ENCODE measurements at places on chromosomes 11 and 22. TPM values are rescaled to one million over a fixed set of nuclear protein-coding genes. Genes with fewer than 3 reads are reported as not detected.
A peak's percentile ranks its signal among the peaks of the same experiment; 100 is the strongest.

The BCO2 gene
- polyA plus RNA-seq = 5.4 TPM

The HSPB2 gene
- polyA plus RNA-seq = not detected

The FOLR3 gene
- polyA plus RNA-seq = 0.12 TPM

The IGSF9B gene
- polyA plus RNA-seq = 1.4 TPM

GRCh38 chr11:31096191-31096805, 273.2 kb downstream of the DCDC1 start:
- DNase-seq = no peak

DNA sequence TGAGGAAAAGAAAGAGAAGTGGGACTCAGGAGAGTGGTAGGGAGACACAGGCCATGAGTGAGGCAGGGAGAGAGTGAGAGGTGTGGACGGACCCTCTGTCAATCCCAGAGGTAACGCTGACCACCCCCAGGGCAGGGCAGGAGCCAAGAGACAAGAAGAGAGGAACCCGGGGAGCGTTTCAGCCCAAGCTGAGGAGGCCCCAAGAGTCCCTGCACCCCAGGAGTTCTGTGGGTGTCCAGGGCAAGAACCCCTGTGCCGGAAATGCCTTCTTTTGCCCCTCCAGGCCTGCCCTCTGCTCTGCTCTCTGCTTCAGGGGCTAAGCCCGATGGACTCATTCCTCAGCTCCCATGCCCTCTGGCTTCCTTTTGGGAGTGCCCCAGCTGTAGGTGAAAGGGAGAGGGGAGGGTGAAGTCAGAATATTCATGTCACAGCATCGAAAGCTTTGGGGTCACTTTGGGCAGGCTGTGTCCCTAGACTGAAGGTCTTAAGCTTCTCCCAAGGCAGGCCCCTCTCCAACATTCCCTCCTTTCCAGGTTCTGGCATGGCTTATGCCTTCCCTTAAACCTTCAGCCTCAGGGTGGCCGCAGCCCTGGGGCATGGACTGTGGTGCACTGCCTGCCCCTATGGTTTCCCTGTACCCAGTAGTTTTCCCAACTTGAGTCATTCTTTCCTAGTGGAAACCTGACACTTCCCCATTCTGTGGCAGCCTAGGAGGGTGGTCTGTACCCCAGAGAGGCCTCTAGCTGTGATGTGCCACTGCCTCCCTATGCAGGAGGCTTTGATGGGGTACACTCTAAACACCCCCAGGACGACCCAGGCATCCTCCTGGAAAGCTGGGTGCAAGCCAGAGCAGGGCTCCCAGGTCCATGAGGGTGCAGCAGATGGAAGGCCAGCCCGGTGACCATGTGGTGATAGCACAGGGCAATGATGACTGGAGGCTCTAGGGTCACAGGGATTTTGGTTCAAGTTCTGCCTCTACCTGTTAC, 27.1 kb downstream of the MYEOV start:
- no peak for DNase-seq

DNA sequence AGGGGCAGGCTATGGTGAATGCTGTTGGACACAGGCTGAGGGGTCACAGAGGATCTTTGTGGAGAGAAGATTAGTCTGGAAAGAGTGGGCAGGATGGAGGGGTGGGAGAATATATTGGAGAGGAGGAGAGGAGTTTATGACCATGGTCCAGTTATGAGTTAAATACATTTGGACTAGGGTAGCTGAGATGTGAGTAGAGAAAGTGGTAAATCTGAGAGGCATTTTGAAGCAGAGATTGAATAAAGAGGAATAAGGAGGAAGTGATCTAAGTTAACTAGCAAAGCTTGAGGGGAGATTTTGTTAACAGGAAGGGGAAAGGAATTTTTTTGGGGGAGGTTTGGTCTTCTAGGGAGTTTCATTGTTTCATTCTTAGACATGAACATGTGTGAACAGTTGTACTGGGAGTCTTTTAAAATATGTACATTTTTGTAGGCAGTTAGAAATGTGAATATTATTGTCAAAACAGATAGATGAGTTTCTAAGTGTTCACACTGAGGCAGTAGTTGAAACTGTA, 43.1 kb upstream of the EED start:
- DNase-seq = no peak

- DNase-seq = no peak
Measured at GRCh38 chr11:31045335-31045734, 324.2 kb downstream of the DCDC1 start.

DNA sequence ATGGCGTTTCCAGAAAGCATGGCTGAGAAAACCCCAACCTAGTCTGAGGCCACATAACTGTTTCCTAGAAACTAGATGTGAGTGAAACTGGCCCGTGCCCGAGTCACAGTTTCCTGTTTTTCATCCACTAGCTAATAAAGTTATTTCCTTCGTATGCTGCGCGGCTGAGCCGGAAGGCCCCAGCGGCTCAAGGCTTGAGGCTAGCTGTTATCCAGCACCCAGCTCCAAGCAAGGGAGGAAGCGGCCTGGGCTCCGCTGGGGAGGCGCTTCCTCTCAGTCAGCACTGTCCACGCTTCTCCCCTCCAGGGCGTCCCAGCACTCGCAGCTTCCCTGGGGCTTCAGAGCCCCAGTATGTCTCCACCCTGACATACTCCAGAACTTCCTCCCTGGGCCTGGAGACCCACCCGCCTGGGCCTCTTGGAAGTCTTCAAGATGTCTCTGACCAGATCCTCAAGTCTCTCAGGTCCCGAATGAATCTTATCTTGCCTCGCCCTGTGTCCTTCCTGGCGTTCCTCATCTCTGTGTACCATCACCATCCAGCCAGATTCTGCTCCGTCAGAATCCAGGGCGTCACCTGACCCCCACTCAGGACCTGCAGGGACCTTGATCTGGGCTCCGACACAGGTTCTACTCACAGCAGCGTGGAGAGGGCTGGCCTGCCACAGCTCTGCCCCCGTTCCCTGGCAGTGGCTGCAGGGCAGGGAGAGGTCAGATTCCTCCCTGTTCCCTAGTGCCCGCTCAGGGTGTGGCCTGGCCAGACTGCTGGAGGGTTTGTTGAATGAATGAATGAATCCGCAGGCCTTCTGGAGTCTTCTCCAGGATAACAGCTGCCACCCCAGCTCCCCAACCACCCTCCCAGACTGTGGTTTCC, 81.9 kb downstream of the LRRC32 start:
- DNase-seq = no peak

DNA sequence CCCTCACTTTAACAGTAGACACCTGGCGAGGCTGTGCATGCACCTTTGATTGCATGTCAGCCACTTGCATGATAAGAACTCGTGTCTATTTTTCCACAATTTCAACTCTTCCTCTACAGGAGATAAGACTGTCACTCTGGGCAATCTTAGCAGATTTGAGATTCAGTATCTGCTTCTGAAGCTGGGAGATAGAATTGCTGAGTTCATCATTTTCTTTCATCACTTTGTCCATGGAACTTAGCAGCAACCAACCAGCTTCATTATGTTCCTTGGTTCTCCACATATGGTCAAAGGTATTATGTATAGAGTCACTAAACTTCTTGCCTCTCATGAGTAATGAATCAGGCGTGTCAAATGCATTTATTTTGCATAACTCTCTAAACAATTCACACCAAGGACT, 17.1 kb downstream of the MTNR1B start:
- DNase-seq = no peak

GRCh38 chr11:128379587-128380580, 207.5 kb downstream of the ETS1 start:
- DNase-seq = no peak

- no peak for DNase-seq
Measured at GRCh38 chr11:72984453-72985077, 157.6 kb downstream of the FCHSD2 start.

DNA sequence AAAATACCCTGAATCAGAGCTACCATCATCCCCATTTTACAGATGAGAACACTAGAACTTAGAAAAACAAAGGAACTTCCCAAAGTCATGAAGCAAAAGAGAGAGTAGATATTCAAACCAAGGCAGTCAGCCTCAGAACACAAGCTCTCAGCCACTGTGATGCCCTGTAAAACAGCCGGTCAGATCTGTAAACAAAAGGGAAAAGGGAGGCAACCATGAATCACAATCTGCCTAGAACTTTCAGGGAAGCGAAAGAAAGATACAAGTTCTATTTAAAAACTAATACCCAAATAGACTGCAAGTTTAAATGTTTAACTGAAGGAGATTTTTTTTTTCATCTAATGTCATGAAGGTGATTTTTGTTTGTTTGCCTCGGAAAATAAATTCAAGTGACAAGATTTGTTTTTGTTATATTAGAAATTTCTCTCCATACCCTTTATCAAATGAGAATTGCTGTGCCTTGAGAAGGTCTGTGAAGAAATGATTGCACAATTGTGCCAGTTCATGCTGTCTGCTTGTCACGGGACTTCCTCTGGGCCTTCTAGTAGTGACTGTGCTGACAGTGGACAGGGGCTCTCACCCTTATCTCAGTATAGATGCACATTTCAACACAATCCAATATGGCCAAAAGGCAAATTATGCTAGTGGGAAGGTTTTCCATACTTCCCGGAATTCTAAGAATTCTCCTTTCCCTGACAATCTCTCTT, 11.7 kb downstream of the SAA1 start:
- DNase-seq = no peak

GRCh38 chr22:44955102-44955501, 54.7 kb downstream of the PHF21B start:
- DNase-seq = no peak

- no peak for DNase-seq
Measured at GRCh38 chr22:45777852-45778375, 106.3 kb downstream of the ATXN10 start.

- DNase-seq = no peak
Measured at GRCh38 chr11:63845303-63845702, 6.4 kb downstream of the MARK2 start.

DNA sequence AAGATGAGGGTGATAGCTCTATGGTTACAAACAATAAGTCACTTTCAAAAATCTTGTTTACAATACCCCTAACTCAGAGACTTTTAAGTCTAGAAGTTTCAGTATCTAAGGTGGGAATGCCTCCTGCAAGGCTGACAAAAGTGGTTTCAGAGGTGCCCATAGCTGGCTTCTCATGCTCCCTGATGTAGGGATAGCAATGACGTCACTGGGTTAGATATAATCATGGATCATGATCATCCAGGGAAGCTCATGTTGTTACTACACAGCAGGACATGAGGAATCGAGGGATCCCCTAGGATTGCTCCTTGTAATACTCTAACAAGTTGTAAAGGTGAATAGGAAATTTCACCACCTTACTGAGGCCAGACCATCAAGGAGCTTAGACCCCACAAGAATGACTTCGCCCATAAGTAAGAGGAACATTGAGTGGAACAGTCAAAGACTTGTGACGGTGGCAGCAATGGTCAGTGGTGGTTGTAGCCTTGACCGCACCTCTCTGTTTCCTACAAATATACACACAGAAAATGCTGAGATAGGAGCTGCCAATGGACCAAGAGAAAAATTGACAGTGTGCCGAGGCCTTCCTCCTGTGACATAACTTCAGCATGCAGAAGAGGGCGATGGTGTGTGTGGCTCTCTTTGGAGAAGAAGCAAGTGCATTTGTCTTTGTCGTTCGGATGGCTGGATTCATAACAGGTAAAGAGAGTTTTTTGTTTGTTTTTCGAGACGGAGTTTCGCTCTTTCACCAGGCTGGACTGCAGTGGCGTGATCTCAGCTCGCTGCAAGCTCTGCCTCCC, 15.6 kb downstream of the APOL4 start:
- no peak for DNase-seq

DNA sequence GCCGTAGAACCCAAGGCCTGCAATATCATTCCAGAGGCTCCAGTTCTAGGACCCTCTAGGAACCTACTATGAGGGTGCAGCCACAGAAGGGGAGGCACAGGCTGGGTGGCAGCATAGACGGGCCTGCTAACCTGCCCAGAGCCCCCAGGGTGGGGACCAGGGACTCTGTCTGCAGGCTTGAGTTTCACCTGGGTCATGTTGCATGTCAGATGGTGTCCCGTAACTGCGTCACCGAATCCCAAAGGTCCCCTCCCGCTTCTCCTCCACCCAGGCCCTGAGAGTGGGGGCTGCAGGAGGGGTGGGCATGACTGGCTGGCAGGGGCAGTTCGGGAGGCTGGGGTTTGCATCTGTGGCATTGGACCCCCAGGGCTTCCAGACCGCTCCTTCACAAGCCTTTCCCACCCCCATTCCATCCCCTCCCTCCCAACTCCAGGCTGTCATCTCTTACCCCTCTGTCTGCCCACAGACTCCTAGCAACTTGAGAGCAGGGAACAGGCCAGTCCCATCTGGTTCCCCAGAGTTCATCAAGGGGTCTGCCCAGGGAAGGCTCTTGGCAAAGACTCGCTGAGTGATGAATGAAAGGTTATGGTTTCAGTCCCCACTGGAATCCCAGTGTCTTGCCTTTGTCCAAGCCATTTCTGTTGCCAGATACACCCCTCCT, 16.3 kb downstream of the MYO7A start:
- no peak for DNase-seq

- DNase-seq = no peak
Measured at GRCh38 chr11:1603629-1604028, 4.6 kb downstream of the KRTAP5-3 start.

GRCh38 chr11:86636275-86636674, 36.1 kb downstream of the ME3 start:
- DNase-seq = no peak

DNA sequence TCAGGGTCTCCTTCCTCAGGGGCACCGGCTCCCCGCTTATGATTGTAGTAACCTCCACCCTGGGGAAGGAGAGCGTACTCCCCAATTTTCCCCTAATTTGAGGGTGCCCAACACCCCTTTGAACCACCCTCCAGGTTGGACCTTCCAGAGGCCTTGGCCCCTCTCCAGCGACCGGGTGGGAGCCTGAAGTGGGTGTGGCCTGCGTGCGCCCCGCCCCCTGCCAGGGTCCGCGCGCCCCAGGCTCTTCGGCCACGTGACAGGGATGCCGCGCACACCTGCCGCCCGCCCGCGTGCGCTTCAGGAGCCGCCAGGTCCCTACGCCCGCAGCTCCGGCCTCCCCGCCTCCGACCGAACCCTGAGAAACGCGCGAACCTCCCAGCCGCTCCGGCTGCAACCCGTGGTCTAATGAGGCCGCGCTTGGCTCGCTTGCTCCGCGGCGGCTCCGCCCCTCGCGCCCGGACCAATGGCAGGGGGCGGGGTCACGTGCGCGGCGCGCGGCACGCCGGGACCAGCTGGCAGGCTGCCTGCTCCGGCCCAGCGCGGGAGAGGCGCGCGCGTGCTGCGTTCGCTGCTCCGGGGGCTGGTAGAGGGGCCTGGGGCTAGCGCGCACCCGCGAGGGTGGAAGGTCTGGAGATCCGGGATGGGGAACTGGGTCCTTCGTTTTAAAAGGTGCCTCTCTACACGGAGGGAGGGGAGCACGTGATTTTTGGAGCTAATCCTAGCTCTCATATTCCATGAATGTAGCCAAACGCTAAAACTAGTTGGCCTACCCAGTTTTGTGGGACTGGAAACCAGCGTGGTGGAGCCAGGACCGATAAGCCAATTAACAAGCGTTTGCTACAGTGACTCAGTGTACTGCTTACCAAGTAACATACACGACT, at the start of gene FOXRED2:
TSS of gene FOXRED2 (minus strand) at position 404 of the 881 bp plus-strand sequence. CDS start 618 bp downstream, outside the sequence.
- peak; percentile 95 for DNase-seq

GRCh38 chr11:18091731-18092130, 14.2 kb downstream of the SAAL1 start:
- DNase-seq = no peak

- no peak for DNase-seq
Measured at GRCh38 chr11:119357074-119357473, 10.6 kb upstream of the MFRP start.
